GM10248 (cell line): ENCODE measurements at places on chromosomes 6 and 20.

DNA sequence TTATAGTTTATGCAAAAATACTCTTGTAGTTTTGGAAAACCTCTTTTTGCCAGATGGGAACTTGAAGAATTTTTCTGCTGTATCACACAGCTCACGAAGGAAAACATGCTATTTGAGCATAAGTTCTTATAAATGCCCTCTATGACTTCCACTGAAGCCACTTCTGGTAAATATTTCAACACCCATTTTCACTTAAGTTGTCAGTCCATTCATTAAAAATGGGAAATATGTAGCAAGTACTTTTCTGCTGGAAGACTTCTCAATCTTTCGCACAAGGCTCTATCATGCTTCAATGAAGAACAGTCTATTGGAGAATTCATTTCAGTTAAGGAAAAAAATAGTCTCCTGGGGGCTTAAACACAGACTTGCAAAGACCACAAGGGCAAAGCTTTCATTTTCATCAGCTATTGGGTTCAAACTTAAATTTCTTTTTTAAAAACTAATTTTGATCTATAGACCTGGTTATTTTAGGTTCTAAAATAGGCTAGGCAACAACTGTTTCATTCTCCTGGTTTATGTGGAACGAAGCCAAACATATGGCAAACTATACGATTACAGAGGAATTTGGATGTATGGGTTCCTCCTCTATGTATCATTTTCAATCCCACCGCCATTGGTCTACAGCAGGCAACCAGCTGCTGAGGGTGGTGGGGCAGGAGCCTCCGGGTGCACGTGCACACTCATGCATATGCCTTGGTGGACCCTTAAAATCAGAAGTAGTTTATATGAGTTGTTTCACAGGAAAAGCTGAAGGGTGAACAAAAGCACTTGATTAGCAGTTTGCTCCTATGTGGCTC, 38.7 kb downstream of the LAMA4 start:
- DNase-seq, result no peak

GRCh38 chr6:20058121-20058905, 154.0 kb downstream of the MBOAT1 start:
- no peak for DNase-seq

GRCh38 chr6:6730831-6731230, 142.3 kb downstream of the LY86 start:
- no peak for DNase-seq

- no peak for DNase-seq
Measured at GRCh38 chr20:38957915-38958485, 4.1 kb upstream of the DHX35 start.

- DNase-seq, result no peak
Measured at GRCh38 chr6:15456422-15456821, 206.4 kb downstream of the DTNBP1 start.

- no peak for DNase-seq
Measured at GRCh38 chr6:135277422-135277821, 96.3 kb downstream of the MYB start.

DNA sequence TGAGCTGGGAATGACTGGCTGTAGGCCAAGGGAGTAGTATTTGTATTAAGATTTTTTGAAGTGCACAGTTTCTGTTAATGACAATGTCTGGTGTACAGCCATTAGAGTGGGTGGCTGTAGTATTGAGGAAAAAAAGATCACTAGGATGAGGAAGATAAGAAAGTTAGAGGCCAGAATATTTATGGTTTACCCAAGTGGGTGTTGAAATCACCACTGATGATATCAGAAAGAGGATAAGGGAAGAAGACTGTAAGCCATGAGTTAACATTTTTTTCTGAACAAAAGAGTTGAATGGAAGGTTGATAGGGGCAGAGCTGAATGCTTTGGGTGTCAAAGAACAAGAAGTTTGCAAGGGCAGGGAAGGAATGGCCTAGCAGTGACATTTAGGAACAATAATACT, 104.7 kb downstream of the PRDM13 start:
- DNase-seq, result no peak

GRCh38 chr6:157456524-157456829, 75.5 kb downstream of the ZDHHC14 start:
- peak; percentile 57 for DNase-seq

DNA sequence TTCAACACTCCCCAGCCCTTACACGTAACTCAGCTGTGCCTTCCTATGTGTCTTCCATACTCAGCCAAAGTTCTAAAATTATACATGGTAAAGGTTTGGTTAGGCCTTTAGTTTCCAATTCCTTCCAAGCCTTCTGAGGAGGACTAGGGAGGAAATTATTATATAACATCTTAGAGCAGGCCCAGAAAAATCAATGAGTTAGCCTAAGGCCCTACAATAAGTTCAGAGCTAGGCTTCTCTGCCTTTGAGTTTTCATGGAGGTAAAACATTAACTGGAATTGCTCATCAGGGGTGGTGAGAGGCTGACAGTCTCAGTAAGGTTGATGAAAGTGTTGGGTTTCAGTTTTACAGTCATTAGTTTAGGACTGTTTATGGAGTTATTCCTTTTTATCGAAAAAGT, 286.0 kb downstream of the ADGB start:
- DNase-seq, result peak; percentile 13

DNA sequence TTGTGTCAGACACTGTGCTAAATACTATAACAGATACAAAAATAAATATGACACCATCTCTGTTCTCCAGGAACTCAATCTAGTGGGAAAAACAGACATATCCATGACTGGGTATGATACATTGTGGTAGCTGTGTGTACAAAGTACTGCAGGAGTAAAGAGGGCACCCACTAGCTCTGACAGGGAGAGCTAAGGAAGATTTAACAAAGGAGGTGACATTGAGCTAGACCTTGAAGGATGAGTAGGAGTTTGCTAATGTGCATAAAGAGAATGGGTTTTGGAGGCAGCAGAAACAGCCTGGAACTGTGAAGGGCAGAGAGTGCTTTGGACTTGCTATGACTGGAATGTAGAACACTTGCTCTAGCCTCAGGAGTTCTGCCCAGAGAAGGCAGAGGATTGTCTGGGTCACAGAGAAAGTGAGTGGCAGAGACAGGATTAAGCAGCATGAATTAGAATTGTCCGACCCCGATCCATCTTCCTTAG, 14.4 kb downstream of the MMP24 start:
- DNase-seq, result no peak

- DNase-seq, result no peak
Measured at GRCh38 chr6:129353067-129353466, 356.9 kb downstream of the ARHGAP18 start.

- DNase-seq, result no peak
Measured at GRCh38 chr6:119158057-119158848, 79.8 kb upstream of the FAM184A start.

DNA sequence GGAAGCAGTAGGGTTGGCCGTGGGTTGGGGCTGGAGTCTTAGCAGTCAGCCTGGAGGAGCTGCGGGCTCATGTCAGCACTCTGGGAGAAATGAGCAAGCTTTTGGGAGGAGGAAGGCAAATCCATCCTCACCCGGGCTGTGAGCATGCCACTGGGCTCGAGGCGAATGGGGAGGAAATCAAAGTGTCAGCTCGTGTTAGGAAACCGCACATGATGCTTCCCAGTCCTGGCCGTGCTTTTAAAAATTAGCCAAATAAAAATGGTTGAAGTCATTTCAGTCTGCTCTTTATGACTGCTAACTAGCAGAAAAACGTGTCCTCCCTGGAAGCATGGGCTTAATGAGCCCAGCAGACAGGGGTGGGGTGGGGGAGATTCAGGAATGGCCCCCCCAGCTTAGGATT, 98.1 kb downstream of the NFATC2 start:
- no peak for DNase-seq

DNA sequence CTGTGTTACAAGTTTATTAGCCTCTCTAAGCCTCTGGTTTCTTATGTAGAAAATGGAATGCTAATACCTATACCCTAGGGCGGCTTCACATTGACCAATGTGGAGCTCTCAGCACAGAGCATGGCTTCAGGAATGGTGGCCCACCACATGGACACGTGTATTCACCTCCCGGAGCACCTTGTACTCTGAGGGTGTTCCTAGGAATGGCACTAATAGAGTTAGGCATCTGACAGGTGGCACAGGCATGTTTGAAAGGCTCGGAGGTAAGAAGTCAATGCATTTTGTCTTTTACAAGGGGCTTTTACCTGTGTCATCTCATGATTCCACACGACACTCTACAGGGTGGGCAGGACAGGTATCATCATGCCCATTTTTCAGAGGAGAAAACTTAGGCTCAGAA, 5.3 kb upstream of the TGM3 start:
- DNase-seq, result no peak

DNA sequence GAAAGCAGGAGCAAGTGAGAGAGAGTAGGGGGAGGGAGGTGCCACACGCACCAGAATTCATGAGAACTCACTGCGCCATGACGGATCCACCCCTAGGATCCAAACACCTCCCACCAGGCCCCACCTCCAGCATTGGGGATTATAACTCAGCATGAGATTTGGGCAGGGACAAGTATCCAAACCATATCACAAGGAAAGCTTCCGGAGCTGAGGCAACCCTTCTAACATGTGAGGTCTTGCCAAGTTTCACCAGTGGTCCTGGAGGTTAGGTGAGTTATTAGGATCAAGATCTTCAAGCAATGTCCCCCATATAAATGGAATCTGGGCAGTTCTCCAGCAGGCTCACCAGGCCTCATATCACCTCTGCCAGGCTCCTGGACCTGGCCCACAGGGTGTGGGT, 308.4 kb downstream of the NRN1 start:
- DNase-seq, result no peak

DNA sequence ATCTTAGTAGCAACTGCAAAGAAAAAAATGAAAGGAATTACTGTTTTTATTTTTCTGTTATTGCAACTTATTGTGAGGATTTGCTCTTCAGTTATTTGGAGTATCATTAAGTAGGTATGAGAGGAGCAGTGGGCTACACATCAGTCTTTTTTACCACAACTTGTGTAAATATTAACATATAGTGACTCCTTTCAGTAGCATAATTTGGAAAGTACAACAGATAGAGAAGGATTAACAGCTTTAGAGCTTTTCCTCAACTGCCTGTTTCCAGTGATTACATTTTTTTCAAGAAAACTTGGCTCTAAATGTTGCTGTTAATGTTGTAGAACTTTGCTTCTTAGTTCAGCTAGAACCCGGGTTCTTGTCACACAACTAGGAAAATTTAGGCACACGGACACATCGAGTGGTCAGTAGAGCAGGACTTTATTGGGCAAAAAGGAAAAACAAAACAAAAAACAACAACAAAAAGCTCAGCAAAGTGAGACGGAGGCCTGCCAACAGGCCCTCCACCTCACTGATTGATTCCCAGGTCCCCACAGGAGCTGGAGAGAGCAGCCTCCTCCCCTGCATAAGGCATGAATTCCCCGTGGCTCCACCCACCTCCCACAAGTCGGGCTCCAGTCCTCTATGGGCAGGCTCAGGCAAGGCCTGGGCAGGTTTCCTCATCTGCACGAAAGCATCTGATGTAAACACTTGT, 75.1 kb downstream of the ADGRG6 start:
- no peak for DNase-seq

DNA sequence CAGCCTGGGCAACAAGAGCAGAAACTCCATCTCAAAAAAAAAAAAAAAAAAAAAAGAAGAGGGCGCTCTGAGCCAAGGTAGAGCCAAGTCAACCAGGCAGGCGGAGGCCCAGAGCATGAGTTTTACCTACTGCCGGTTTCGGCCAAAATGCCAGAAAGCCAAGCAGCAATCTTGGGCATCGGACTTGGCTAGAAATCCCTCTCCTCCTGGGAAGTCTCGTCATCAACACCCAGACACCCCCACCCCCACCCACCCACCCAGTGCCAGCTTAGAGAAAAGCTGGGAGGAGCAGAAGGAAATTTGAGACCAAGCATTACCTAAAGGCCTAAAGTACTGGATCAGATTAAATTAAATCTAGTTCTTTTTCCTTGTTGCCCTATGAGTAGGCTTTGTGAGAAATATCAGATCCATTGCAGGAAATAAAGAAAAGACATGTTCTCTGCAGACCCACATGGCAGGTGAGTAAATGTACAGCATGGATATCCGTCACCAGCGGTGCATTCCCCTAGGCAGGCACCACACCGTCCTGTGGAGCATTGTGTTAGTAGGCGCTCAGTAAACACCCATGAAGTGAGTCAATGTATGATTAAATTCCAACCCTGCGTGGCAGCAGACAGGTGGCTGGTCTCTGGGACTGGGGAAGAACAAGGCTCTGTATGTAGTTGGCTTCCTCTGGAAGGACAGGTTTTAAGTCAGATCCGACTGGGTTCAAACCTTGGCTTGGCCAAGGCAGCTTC, 21.0 kb downstream of the RIPOR3 start:
- no peak for DNase-seq

- no peak for DNase-seq
Measured at GRCh38 chr6:167678102-167679101, 148.3 kb upstream of the AFDN start.

- no peak for DNase-seq
Measured at GRCh38 chr6:27283279-27283678, 28.8 kb downstream of the POM121L2 start.

- no peak for DNase-seq
Measured at GRCh38 chr6:132853059-132853458, 38.7 kb downstream of the RPS12 start.

DNA sequence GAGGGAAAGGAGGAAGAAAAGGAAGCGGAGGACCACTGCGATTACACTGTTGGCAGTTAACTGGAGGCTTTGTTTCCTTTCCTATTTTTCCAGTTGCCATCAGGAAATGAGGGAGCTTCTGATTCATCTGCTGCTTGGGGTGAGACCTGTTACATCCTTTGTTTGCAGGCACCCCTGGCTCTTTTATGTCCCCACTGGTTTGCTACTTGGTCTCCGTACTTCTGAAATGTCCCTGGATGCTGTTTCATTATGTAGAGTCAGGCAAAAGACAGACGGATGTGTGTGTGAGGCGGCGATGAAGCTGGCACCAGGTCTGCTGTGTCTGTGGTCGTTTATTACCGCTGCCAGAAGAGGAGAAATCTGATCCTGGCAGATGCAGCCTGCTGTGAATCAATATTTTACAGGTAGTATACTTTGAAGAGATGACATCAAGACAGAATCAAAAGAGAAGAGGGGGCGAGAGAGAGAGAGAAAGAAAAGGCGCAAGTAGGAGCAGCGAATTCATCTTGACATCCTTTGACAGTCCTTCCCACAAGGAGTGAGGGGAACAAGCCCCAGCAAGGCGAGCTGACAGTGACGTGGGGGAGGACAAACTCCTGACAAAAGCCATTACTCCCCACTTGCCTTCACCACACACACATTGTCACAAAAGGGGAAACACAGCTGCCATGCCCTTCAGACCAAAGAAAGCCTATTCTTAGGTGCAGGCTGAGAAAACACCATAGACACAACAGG, 145.9 kb upstream of the FBXL4 start:
- DNase-seq, result no peak

GRCh38 chr20:63457737-63458136, 14.7 kb downstream of the KCNQ2 start:
- DNase-seq, result no peak

DNA sequence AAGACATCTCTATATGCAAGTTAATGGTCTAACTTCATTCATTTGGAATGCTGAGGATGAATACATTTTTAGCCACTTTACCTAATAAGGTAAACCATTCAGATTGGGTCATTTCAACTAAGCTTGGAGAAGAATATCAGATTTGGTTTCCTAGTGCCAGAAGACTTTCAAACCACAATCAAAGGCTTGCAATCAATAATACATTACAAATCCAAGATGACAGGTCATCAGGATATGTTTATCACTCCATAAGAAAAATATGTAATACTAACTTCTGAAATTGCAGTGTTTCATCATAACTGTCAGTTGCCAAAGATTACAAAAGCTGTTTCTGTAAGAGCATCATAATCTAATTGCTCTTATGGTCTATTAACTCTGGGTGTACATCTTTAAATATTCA, 654.0 kb downstream of the COL12A1 start:
- DNase-seq, result no peak

GRCh38 chr6:125963817-125964216, 7.2 kb downstream of the HINT3 start:
- no peak for DNase-seq

GRCh38 chr6:137389150-137389704, 105.0 kb downstream of the OLIG3 start:
- peak; percentile 47 for DNase-seq
